Kidney epithelial cell (primary cell): ENCODE measurements at places on chromosomes 11 and 22.

GRCh38 chr22:44526779-44527126, 28.7 kb upstream of the RTL6 start:
- DNase-seq, result no peak

DNA sequence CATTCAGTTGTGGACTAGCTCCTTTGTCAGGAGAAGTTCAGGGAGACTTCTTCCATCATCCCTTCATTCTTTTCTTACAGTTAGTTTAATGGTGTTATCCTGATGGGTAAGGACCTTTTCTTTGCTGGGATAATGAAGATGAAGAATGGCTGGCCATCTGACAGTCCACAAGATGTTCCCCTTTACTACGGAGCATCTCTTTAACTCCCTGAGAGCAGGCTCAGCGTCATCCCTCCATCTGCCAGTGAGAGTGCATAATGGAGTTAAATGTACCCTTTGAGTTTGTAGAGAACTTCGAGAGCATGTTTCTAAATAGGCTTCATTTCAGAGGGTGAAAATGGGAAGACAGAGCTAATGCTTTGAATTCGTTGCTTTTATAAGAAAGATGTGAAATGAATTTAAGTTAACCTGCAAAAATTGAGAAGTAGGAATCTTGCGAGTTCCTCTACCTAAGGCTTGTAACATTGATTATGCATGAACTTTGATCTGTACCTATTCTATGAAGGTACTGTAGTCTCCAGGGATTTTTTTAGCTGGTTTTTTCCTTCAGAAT, 1.7 kb downstream of the EP300 start:
- DNase-seq, result no peak

DNA sequence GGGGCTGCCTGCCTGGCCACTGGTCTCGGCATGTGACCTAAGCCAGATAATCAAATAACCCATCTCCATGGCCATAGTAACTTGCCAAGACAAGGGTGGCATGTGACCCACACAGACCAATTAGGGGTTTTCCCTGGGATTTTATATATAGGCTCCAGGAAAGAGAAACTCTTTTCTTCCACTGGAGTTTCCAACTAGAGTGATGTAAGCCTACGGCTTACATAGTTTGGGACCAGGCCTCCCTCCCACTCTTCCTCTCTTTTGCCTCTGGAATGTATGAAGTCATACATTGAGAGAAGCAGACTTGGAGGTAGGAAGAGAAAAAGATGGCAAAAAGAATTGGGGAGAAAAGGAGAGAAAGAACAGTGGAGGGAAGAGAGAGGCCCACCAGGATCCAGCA, 84.6 kb upstream of the LDLRAD3 start:
- DNase-seq, result no peak

DNA sequence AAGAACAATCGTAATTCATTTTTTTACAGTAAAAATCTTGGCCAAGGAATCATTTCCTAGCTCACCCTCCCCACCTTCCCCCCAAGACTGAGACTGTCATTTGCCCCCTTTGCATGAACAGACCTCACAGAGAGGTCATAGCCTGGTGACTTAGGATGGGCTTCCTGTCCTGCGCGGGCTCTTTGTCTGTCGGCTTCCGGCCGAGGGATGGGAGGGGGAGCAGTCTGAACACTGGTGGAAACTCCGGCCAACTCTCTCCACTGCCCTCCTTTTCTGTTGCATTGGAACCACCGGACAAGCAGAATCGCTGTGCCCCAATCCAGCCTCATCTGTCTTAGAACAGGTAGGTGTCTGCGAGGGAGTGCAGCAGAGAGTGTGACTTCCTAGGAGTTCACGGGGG, 41.7 kb downstream of the TEAD1 start:
- no peak for DNase-seq

GRCh38 chr11:100776212-100776896, 89.3 kb downstream of the ARHGAP42 start:
- DNase-seq, result peak; percentile 93

DNA sequence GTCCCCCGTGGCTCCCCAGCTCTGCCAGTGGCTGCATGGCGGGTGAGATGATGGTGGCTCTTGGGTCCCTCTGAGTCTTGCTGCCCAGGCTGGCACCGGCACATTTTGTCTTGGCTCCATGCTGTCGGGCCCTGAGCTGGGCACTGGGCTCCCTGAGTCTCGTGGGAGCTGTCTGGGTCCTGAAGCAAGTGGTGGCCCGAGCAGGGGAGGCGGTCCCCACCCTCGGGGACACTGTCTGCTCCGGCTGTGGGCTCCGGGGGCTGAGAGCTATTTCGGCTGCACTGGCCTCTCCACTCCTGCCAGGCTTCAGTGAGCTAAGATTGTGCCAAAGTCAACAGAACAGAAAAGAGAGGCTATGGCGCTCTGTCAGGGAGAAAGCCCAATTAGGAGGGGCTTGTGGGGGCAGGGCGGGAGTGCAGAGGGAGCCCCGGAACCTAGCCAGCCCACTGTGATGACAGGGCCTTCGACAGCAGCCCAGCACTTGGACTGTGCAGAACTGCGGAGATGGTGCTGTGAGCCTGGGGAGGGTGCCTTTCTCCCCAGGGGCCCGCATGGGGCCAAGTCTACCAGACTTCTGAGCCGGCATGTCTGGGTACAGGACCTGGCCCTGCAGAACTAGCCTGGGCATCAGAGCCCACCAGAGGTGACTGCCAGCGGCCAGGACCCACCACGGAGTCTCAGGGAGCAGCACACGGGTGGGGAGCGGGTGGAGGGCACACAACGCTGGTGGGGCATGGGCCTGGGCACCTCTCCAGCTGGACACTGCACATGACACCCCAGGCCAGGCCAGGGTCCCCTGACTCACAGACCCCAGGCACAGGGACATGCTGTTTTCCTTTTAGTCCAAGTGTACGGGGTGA, 38.0 kb downstream of the RTN4R start:
- DNase-seq, result no peak

GRCh38 chr11:6538945-6539344, 41.9 kb downstream of the DNHD1 start:
- no peak for DNase-seq

GRCh38 chr22:49449377-49449776, 378.3 kb downstream of the BRD1 start:
- DNase-seq, result no peak

DNA sequence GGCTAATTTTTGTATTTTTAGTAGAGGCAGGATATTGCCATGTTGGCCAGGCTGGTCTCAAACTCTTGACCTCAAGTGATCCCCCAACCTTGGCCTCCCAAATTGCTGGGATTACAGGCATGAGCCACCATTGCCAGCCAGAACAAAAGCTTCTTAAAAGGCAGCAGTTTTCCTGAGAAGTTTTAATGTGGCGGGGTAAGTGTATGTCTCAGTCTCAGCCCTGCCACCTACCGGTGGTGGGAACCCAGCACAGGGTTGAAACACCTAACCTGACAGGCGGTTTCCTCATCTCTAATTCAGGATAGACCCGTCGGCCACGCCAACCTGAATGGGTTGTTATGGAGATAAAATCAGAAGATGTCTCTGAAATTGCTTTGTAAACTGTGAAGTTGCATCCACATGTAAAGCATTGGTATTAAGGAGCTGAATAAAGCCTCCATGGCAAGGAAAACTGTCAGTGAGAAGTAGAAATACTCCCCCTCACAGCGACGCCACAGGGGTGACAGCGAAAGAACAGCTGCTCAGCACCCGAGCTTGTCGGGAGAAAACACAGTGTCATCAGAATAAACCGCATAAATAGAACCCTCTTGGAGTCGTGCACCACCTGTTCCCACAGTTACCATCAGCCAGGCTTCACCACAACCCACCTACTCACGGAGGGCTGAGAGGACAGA, 165.9 kb upstream of the NCAM1 start:
- no peak for DNase-seq

GRCh38 chr11:117045196-117045595, 53.0 kb downstream of the SIK3 start:
- DNase-seq, result peak; percentile 48

DNA sequence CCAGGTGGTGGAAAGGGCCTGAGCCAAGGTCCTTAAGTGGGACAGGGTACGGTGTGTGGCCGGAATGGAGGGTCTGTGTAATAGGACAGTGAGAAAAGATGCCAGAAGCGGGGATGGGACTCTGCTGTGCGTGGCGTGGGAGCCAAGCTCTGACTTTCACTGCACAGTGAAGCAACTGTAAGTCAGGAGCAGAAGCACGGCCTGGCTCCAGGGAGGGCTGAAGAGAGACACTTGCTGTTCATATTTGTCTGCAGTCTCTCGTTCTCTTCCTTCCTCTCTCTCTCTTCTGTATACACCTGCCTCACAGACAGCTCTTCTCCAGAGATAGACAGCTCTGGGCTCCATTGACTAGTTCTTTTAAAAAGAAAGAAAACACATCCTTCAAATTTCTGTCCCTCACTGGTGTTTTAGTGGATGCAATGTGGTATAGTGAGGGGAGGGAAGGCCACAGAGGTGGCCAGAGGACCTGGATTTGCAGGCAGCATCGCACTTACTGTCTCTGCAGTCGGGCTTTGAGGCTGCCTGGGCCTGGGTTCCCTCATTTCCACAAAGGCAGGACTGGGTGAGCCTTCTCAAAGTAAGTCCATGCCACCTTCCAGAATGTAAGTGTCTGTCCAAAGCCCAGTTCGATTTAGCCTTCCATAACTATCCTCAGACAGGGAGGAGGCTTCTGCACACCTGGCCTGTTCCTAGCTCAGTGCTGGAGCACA, 2.1 kb downstream of the IL17RA start:
- DNase-seq, result no peak

DNA sequence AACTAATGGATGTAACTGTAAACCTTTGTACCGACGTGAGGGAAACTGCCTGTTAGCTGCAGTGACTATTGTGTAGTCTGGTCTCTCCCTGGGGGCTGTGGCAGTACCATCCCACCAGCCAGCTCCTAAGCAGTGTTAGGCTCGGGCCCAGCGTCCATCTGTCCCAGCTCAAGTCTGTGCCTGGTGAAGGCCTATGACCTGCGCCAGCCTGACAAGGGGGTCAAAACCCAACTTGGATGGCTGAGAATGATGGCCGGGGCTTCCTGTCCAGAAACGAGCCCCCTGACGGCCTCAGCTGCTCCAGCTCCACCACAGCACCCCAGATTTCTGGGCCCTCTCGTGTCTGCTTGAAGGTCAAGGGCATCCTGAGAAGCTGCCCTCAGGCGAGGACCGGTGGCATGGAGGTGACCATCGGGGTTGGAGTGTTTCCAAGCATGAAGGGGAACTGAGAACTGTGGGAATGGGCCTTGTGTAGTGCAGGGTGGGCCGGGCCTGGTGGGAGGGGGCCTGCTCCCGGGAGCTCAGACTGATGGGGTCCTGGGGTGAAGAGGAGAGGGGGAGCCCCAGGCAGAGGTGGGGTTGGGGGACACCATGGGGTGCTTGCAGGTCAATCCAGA, 14.3 kb upstream of the SPI1 start:
- DNase-seq, result no peak

DNA sequence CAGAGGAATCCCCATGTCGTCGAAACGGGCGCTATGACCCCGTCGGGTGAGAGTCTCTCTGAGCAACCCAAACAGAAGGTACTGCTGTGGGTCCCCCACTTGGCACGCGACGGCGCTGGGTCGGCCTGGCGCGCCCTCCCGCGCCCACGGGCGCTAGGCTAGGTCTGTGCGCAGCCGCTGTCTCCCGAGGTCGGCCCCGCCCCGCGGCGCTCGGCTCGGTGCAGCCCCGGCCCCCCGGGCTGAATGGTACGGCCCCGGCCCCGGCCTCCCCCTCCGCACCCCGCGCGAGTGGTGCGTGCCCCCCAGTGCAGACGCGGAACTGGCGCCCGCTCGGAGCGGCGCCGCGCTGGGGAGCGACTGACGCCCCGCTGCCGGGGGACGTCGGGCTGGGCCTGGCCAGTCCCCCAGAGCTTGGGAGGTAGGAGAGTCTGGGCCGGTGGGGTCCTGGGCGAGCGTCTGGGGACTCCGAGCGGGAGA, at the start of gene MADD:
MADD (plus strand) TSS at position 305 of the 477 bp plus-strand sequence.
- no peak for DNase-seq

GRCh38 chr22:39923696-39924095, 22.8 kb downstream of the GRAP2 start:
- no peak for DNase-seq

- DNase-seq, result no peak
These were observed 61.3 kb downstream of the MN1 start for GRCh38 chr22:27740202-27740748.

DNA sequence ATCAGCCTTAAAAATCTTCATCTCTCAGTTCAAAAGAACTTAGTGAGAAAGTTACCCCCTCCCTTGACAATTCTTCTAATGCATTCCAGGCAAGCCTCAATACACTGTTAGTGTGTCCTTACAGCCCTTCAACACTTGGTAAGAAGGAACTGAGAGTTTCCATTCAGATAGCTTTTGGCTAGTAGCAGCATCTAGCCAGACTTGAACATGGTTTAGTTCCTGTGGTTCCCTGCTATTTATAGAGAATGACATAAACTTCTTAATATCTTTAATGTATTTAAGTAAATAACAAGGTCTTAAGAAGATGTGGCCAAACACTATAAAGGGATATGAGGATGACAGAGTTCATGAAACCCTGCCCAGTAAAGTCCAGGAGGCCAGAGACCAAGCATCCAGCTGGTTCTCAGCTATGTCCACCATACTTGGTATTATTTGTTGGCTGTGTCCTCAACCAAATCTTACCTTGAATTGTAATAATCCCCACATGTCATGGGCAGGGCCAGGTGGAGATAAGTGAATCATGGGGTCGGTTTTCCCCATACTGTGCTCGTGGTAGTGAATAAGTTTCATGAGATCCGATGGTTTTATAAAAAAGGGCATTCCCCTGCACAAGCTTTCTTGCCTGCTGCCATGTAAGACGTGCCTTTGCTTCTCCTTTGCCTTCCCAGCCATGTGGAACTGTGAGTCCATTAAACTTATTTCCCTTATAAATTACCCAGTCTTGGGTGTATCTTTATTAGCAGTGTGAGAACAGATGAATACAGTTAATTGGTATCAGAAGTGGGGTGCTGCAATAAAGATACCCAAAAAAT, 132.4 kb downstream of the LARGE1 start:
- DNase-seq, result no peak

GRCh38 chr22:42964994-42965699, 49.8 kb downstream of the PACSIN2 start:
- DNase-seq, result peak; percentile 56

GRCh38 chr22:50218996-50219727, 18.4 kb downstream of the SELENOO start:
- no peak for DNase-seq

GRCh38 chr11:20529757-20530156, 69.7 kb upstream of the SLC6A5 start:
- DNase-seq, result no peak

DNA sequence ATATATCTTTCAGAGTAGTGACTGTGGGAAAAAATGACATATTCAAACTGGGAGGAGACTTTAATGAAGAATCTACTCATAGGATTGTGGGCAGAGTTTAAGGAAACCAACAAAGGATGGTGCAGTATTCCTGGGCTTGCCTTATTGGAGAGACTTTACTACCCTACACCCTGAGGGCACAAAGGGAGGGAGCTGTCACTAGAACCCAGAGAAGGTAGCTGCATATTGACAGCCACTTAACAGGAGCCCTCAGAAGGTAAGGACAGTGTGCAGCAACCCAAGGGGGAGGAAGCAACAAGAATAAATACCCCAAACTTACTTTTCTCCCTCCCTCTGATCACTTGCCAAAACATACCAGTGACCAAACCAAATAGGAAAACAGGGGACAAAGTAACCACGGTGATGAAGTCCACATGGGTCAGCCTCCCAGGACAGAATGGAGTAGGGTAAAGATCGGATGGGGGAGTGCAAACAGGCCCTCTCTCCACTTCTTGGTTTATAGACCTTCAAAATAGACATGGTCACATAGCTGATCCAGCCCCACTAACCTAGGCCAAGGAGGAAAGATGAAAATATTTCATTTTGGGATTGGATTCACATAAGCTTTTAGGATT, 121.8 kb upstream of the SESN3 start:
- DNase-seq, result no peak
